Activated CD4-positive, alpha-beta memory T cell treated with anti-CD3 and anti-CD28 coated beads for 36 hours (primary cell): ENCODE measurements at places on chromosomes 1 and 21. TPM values are rescaled to one million over a fixed set of nuclear protein-coding genes. Genes with fewer than 3 reads are reported as not detected.

Gene ARID1A
- 67.8 TPM for total RNA-seq

DNA sequence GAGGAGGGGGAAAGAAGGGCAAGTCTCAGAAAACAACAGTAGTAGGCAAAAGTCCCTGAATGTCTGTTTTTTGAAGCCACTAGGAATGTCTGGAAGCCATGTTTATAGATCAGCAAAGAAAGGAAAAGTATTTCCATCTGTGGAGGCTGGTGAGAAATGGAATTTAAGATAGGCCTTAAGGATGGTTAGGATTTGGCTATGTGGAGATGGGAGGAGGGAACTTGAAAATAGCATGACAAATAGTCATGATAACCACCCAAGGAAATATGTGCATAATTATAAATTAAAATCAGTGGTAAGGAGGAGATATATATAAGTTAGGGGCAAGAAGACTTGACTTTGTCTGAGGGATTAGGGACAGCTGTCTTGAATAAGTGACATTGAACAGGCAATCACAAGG is 33.8 kb upstream of the FGGY start:
- DNase-seq: no peak

DNA sequence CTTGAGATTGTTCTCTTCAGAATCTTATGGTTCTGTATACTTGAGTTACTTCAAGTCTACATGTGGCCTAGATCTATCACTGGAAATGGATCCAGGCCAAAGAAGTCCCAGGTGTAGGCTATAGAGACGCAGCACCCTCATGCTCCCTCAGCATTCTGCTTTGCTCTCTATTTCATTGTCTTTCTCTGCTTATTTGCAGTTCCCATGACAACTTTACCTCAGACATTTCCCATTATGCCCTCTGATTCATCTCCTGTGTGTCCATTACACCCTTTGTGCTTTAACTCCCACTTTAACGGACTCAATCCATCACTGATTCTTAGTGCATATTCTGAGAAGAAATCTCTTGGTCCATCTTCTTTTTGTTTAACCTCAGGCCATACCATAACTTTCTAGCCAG is 236.9 kb upstream of the NRIP1 start:
- no peak for DNase-seq

Gene PRDM16
- not detected for total RNA-seq

- no peak for DNase-seq
Measured at GRCh38 chr1:167654975-167655575, 25.0 kb downstream of the RCSD1 start.

Gene KLHL21
- total RNA-seq: 18.1 TPM

- no peak for DNase-seq
Measured at GRCh38 chr1:244052016-244052727, 1.1 kb downstream of the ZBTB18 start.

GRCh38 chr1:11804666-11805421 is 920 bp downstream of the MTHFR start:
- peak; percentile 58 for DNase-seq

DNA sequence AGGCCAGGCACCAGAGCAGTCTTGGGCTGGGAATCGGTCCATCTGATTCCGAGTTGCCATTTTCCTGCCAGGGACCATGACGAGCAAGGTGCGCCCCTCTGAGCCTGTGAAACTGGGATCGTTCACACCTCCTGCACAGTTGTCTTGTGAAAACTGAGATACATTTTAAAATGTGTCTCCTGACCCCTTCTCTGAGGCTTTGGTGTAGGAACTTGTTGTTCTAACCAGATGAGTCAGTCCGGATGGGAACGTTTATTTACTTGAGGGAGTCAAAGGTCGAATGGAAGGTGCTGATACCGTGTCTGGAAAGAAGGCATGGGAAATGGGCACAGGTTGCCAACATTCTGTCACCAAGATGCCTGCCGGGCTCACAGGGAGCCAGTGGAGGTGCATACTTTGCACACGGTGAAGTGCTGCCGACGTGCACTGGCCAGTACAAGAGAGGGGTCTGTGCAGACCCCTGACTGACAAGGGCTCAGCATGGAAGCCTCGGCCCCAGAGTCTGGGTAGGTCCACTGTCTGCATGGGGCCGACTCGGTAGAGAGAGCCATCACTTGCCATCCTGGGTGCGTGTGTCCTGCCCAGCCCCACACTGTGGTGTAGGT is 7.4 kb upstream of the KCNN3 start:
- DNase-seq: no peak

DNA sequence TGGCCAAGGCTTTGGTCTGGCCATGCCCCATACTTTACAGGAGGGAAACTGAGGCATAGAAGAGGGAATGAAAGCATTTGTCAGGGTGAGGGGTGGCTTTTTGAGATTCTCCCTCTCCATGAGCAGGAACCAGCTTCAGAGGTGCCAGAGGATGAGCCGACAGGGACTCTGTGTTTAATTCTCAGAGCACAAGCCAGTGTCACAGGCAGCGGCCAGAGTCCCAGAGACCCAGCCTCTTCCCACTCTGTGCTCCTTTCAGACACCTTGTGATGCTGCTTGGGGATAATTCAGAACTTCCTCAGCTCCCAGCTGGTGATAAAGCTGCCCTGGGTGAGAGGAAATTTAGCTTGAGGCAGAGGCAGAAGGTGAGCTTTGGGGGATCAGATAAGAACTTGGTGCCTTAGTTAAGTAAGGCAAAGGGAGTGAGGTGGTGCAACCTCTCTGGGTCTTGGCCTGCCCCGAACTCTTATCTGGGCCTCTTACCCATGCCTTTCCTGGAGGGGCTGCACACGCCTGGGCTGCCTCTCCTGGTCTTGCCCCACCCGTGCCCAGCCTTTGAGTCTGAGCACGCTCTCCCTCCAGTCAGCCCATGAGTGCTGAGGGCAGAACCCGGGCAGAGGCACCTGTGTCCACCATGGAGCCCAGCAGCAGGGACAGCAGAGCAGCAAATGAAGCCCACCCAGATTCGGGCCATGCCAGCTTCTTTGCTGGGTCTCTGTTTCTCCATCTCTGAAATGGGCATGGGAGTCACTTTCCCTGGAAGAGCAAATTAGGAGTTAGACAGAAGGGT is 175.6 kb upstream of the C1orf174 start:
- no peak for DNase-seq

DNA sequence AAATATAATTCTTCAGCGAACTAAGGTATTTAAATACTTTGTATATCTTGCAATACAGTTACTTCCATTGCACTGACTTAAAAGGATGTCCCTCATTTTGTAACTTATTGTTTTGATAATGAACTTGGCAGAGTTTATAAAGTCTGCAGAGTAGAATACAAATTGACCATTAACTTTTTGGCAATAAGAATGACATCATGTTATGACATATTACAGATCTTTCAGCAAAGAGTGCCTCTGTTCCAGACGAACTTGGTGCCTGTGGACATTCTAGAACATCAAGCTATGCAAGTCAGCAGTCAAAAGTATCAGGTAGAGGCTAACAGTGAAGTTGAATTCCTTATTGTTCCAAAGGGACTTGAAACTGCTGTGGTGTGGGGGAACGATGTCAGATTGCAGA is 32.9 kb downstream of the HENMT1 start:
- DNase-seq: no peak

DNA sequence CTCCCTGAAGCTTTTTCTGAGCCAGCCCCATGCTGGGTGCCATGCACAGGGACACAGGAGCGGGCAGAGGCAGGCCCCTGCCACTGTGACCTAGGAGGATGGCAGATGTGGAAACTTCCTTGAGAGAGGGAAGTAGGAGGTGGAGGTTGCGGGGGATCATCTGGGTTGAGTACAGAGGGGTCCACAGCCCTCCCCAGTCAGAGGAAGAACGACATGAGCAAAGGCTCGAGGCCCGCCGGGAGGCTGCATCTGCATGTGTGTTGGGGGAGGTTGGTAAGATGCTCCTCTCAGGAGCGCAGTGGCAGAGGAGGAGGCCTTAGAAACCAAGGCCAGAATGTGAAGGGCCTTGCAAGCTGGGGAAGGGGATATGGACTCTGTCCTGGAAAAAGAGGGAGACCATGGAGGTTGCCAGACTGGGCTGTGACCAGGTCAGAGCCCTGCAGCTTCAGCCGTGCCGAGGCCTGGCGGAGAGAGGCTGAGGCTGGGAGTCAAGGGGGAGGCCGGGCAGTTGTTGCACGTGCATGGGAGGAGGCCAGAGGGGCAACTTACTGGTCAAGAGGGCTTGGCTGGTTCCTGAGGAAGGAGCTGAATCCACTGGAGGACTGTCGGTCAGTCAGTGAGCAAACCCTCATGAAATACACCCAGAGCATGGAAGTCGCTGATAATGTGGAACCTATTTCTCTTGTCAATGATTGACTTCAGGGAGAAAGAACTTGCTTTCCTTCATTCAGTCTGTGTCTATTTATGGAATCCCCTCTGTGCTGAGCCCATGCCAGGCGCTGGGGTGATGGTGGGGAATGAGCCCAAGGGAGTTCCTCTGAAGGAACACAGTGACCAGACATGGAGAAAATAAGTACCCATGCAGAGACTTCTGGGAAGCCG is 31.7 kb downstream of the A3GALT2 start:
- no peak for DNase-seq

- DNase-seq: no peak
Measured at GRCh38 chr1:226983247-226983991, 43.3 kb downstream of the COQ8A start.

GRCh38 chr1:170853867-170854266 is 81.5 kb upstream of the MROH9 start:
- no peak for DNase-seq

Gene KHDC4
- total RNA-seq: 70.2 TPM

DNA sequence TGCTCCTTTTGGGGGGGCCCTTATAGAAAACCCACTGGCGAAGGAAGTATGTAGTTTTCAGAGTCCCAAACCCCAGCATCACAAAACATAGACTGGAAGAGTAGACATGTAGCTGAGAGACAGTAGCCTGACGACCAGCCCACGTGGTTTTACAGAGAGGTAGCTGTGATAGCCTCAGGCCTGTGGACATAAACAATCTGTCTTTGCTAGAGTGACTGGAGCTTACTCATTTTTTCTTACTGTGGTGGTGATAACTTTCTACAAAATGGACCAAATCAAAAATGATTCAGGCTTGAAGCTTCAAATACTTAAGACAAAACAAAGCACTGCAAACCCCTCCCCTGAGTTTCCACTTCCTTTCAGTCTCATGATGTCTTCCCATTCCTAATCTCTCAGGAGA is 497.0 kb downstream of the RWDD3 start:
- DNase-seq: no peak

Gene HCRTR1
- total RNA-seq: not detected

GRCh38 chr1:86811142-86811924 is 102.6 kb downstream of the SELENOF start:
- DNase-seq: no peak

- DNase-seq: no peak
Measured at GRCh38 chr1:224736619-224737352, 120.7 kb downstream of the CNIH3 start.

Gene CACNA1S
- total RNA-seq: not detected

DNA sequence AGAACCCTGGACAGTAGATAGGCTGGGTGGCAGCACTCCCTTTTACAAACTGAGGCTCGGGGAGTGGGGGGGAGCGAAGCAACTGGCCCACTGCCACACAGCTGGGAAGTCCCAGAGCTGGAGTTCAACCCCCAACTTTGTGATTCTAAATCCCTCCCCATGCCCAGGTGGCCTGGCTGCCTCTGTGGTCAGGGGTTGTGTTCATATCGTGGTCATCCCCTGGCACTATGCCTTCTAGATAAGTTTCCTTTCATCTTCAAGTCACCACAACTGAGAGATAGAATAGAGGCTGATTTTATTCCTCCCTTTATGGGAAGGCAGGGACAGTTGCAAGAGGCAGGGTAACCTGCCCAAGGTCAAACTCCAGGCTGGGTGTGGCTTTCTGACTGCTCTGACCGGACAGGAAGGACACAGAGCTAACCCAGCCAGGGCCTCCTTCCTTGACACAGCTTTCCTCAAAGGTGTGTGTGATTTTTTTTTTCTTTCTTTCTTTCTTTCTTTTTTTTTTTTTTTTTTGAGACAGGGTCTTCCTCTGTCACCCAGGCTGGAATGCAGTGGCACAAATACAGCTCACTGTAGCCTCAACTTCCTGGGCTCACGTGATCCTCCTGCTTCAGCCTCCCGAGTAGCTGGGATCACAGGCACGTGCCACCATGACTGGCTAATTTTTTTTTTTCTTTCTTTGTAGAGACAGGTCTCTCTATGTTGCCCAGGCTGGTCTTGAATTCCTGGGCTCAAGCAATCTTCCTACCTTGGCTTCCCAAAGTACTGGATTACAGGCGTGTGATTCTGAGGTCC is 18.4 kb upstream of the TNFRSF1B start:
- no peak for DNase-seq

DNA sequence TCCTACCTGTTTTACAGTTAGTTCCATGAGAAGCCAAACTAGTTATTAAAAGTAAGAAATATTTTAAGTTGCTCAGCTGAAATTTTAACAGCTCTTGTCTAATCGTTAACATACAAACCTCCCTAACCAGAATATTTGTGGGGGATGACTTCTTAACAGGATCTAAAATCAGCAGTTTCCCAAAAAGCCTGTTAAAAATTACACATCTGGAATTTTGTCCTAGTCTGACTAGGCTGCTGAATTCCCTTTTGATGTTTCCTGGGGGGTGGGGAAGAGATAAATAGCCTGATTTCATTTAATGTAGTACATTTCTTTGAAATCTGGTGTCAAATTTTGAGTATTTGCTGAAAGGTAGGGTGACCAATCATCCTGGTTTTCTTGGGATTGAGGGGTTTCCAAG is 78.8 kb upstream of the ARHGAP29 start:
- no peak for DNase-seq

Gene PDE9A
- 7.5 TPM for total RNA-seq

DNA sequence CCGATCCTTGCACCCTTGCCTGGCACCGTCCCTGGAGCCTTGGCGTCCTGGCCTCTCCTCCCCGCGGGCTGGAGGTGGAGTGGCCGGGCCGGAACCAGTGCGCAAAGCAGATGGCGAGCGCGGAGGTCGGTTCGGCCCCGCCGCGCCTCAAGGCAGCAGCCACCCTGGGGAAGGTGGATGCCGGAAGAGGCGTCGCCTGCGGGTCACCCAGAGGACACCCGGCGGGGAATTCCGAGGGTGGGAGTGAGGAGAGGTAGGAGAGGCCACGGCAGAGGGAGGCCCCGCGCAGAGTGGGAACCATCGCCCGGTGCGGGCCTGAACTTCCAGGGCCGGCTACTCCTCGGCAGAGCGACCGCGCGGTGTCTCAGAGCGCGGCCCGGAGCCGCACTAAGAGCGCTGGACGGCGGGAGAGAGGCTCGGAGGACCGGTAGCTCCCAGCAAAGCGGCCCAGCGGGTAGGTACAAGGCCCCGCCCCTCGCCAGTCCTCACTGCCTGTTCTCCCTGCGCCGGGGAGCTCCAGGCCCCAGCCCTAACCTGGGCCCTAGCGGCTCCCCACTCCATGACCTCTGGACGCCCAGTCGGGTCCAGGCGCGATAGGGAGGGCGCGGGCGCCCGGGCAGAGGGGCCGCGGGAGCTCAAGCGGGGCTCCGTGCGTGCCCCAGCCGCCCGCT is at the start of gene RNF207:
Gene RNF207, plus strand, starts transcription at position 271 of the 671 bp plus-strand sequence. CDS start 417 bp downstream, outside the sequence.
- peak; percentile 80 for DNase-seq

Gene AQP10
- not detected for total RNA-seq

DNA sequence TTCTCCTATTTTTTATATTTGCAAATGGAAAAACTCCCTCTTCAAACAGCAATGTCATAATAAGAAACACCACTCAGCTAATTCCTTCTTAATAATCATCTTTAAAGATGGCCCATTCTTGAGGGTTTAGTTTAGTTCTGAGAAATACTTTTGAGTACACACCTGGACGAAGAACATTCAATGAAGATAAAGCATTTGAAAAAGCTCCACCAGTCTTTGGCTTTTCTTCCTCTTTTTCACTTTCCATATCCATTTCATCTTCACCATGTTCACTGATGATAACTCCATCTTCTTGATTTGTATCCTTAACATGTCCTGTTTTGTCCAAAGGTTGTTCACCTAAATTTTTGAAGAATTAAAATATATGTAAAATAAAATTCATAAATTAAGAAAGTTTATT is 7.4 kb downstream of the PAXBP1 start:
- DNase-seq: no peak

Gene FAM131C
- total RNA-seq: 0.33 TPM

Gene AMY1C
- total RNA-seq: not detected

- DNase-seq: no peak
Measured at GRCh38 chr1:63916485-63917360, 142.9 kb downstream of the ROR1 start.
